ENCODE measurements at places on chromosomes 5 and 9. TPM values are rescaled to one million over a fixed set of nuclear protein-coding genes. Genes with fewer than 3 reads are reported as not detected.

DNA sequence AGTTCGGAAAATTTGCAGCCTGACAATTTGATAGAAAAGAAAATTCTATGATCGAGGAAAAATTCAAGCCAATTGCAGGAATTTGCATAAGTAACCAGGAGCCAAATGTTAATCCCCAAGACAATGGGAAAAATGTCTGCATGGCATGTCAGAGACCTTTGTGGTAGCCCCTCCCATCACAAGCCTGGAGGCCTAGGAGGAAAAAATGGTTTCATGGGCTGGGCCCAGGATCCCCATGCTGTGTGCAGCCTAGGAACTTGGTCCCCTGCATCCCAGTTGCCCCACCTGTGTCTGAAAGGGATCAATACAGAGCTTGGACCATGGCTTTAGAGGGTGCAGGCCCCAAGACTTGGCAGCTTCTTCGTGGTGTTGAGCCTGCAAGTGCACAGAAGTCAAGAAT, 1847.9 kb upstream of the ACO1 start:
- no peak overlapping the region for H3K27ac ChIP-seq
- H3K36me3 ChIP-seq = no peaks in the 10 kb centered on the region
- no peaks in the 10 kb centered on the region for H3K4me1 ChIP-seq
- no peaks in the 10 kb centered on the region for H3K27me3 ChIP-seq

GRCh38 chr9:22331533-22331932, 115.1 kb upstream of the DMRTA1 start:
- no peak overlapping the region for H3K27ac ChIP-seq
- H3K36me3 ChIP-seq = no peaks in the 10 kb centered on the region
- H3K27me3 ChIP-seq = no peaks in the 10 kb centered on the region
- no peaks in the 10 kb centered on the region for H3K4me1 ChIP-seq
- DNase-seq = no peak

- no peak overlapping the region for H3K27ac ChIP-seq
- DNase-seq = no peak
- no peaks in the 10 kb centered on the region for H3K4me1 ChIP-seq
- H3K36me3 ChIP-seq = no peaks in the 10 kb centered on the region
- H3K27me3 ChIP-seq = no peaks in the 10 kb centered on the region
Measured at GRCh38 chr9:118330191-118330986, 626.2 kb downstream of the TLR4 start.

GRCh38 chr9:93254061-93254481, 70.1 kb downstream of the WNK2 start:
- H3K4me1 ChIP-seq = no peaks in the 10 kb centered on the region
- H3K36me3 ChIP-seq = no peaks in the 10 kb centered on the region
- DNase-seq = no peak
- H3K27me3 ChIP-seq = no peaks in the 10 kb centered on the region

DNA sequence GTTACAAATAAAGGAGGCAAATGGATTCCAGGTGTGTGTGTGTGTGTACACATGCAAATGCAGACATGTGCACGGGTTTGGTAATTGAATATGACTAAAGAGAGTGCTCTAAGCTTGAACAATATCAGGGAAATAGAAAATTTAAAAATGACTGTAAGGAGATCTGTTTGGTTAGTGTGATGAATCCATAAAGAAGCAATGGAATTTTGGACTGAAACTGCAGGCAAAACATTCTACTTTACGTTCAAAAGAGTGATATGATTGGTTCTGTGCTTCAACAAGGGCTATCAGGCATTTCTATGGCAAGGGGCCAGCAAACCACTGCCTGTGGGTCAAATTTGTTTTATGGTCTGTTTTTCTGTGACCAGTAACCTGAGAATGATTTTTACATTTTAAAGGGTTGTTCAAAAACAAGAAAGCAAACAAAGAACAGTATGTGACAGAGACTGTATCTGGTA, 332.8 kb upstream of the KLF9 start:
- H3K36me3 ChIP-seq = no peaks in the 10 kb centered on the region
- H3K27ac ChIP-seq = no peak overlapping the region
- no peak overlapping the region for H3K4me3 ChIP-seq
- H3K4me1 ChIP-seq = no peaks in the 10 kb centered on the region

GRCh38 chr5:61811052-61811451, 479.0 kb downstream of the ZSWIM6 start:
- no peak overlapping the region for H3K27ac ChIP-seq
- H3K36me3 ChIP-seq = no peaks in the 10 kb centered on the region
- no peak for DNase-seq
- no peaks in the 10 kb centered on the region for H3K4me1 ChIP-seq

DNA sequence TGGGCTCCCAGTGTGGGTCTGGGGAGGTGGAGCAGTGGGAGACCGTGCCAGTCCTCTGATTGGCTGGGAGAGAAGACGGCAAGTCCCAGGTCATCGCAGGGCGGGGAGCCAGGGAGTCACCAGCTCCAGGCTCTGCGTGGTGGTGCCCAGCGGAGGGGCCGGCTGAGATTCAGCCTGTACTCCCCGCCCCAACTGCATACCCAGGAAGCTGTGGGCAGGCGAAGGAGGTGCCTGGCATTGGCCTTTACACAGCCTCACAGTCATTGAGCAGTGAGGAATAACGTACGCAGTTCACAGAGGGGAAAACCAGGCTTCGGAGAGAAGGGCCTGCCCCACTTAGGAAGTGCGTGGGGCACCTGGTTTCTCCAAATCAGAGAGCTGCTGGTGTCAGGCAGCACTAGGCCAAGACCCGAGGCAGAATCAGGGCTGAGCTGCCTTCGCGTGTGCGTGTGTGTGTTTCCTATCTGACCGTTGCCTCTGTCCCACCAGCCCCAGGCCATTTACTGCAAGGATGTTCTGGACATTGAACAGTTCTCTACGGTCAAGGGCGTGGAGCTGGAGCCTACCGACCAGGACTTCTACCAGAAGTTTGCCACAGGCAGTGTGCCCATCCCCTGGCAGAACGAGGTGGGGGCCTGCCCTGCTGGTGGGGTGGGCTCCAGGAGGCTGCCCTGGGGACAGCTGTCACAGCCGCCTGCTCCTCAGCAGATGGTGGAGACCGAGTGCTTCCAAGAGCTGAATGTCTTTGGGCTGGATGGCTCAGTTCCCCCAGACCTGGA, 6.2 kb upstream of the PRR7 start:
- H3K4me3 ChIP-seq = no peak overlapping the region
- DNase-seq = no peak
- H3K27me3 ChIP-seq = no peaks in the 10 kb centered on the region
- peaks cover 24% of the 10 kb centered on the region for H3K36me3 ChIP-seq

DNA sequence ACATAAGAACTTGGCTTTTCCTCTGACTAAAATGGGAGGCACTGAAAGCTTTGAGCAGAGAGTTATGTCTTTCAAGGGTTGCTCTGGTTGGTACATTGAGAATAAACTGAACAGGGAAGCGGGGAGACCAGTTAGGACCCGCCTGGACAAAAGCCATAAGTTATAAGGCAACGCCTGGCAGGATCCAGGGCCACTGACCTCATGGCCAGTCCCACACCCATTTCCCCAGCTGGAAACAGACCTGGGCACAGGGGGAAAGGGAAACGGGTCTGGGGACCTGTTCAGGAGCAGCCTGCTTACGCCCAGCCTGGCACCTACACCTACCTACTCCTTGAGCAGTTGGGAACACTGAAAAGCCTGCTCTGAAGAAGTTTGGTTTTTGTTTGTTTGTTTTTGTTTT, 1.3 kb downstream of the SPINK4 start:
- H3K4me1 ChIP-seq = peaks cover 4% of the 10 kb centered on the region
- no peak overlapping the region for H3K4me3 ChIP-seq
- H3K36me3 ChIP-seq = no peaks in the 10 kb centered on the region
- no peak for DNase-seq
- H3K27ac ChIP-seq = no peak overlapping the region

DNA sequence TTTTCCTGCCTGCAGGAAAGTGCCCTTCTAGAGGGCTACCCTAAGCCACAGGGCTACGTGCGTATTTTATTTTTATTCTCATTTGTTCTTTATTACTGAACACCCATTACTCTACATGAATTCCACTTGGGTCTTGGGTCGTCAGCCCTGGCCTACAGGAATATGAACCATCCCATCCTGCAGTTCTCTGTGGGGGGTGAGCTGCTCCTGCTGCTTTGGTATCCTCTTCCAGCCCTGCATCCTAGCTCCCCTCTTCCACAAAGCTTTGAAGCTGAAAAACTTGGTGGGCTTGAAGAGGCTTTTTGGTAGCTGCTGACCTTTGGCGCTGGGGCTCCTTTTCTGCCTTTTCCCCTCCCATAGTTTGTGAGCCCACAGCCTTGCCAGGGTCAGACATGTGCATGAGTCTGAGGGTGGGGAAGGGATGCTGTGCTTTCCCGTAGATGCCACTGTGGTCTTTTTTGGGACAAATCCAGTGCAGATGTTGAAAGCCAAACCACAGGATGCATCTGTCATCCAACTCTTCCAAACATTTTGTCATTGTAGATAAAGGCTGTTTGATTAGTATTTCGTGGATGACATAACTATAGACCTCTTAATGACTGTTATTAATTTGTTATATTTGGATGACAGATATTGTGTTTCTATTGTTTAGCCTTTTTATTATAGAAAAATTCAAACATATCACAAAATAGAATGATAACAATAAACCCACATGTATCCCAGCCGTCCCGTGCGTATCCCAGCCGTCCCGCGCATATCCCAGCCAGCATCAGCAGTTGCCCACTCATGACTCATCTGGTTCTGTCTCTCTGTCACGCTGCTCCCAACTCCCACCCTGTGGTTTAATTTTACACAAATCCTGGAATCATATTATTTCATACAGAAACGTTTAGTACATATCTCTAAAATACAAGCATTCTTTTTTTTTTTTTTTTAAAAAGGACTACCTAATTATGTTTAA, 43.9 kb downstream of the SLC46A2 start:
- DNase-seq = peak; percentile 77
- peaks cover 6% of the 10 kb centered on the region for H3K36me3 ChIP-seq
- no peak overlapping the region for H3K27ac ChIP-seq
- H3K4me3 ChIP-seq = no peak overlapping the region
- H3K4me1 ChIP-seq = peaks cover 6% of the 10 kb centered on the region

GRCh38 chr5:133947431-133947841, 21.0 kb downstream of the C5orf15 start:
- 0 out of 2 replicates have a peak, but pooled peaks cover 2% of the 10 kb centered on the region for H3K4me1 ChIP-seq
- H3K36me3 ChIP-seq = no peaks in the 10 kb centered on the region
- no peak overlapping the region for H3K27ac ChIP-seq
- peak; percentile 73 for DNase-seq
- H3K4me3 ChIP-seq = no peak overlapping the region

- no peak overlapping the region for H3K27ac ChIP-seq
- no peaks in the 10 kb centered on the region for H3K4me1 ChIP-seq
- H3K27me3 ChIP-seq = no peaks in the 10 kb centered on the region
- no peaks in the 10 kb centered on the region for H3K36me3 ChIP-seq
Measured at GRCh38 chr5:52497133-52497693, 290.5 kb upstream of the ITGA1 start.

- peak overlapping the region; percentile 97 for H3K27ac ChIP-seq
- no peaks in the 10 kb centered on the region for H3K36me3 ChIP-seq
- no peaks in the 10 kb centered on the region for H3K27me3 ChIP-seq
- H3K4me3 ChIP-seq = no peak overlapping the region
- peaks cover 3% of the 10 kb centered on the region for H3K4me1 ChIP-seq
Measured at GRCh38 chr5:53378590-53379247, 101.7 kb upstream of the FST start.

DNA sequence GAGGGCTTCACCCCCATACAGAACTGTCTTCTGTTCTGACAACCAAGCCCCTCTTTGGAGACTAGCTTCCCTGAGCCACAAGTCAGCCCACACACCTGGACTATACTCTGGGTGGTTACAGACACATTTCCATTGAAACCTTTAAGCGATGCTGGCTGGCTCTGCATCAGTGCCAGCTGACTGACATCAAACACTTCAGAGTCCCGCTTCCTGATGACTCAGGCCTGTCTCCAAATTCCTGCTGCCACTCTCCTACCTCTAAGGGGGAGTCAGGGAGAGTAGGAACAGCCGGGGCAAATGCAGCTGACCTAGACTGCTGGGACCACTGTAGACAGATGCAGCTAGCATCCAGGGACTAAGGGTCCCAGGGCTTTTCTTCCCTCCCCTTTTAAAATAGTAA, 59.4 kb downstream of the SIL1 start:
- H3K27me3 ChIP-seq = no peaks in the 10 kb centered on the region
- H3K27ac ChIP-seq = no peak overlapping the region
- H3K4me3 ChIP-seq = no peak overlapping the region
- H3K4me1 ChIP-seq = peaks cover 18% of the 10 kb centered on the region
- DNase-seq = peak; percentile 56

DNA sequence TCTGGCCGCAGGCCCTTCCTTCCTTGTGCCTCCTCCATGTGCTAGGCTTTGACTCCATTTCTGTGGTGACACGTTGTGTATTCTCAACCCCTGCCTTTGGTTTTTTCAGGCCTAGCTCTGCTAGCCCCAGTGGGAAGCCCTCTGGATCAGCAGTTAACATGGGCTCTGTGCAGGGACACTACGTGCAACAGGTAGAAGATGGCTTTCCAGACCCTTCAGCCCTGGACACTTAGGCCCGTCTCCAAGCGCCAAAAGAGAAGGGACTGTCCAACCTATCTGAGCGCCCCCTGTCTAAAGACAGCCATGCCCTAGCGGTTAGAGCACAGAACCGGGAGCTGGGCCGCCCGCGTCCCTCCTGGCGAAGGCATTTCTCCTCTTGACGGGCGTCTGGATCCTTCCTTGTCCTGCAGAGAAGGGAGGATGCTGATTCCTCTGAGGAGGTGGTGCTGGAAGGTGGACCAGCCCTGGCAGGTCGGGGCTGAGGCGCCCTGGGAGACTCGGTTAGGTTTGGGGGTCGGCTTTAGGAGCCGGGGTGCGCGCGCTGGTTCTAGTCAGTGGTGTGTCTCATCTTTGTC, 8.3 kb upstream of the POMT1 start:
- no peaks in the 10 kb centered on the region for H3K4me1 ChIP-seq
- H3K27ac ChIP-seq = no peak overlapping the region
- H3K4me3 ChIP-seq = no peak overlapping the region

DNA sequence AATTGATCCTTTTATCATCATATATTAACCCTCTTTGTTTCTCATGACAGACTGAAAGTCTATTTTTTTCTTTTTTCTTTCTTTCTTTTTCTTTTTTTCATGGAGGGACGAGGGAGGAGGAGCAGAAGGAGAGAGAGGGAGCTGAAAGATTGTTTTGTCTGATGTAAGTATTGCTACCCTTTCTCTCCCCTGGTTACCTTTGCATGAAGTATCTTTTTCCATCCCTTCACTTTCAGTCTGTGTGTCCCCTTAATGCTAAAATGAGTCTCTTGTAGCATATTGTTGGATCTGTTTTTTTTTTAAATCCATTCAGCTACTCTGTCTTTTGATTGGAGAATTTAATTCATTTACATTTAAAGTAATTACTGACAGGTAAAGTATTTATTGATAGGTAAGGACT, 27.5 kb upstream of the SERINC5 start:
- DNase-seq = no peak
- no peak overlapping the region for H3K4me3 ChIP-seq
- no peaks in the 10 kb centered on the region for H3K4me1 ChIP-seq
- H3K27me3 ChIP-seq = peaks cover 8% of the 10 kb centered on the region

Gene POU5F2
- 1.1 TPM for total RNA-seq

Gene BARHL1
- total RNA-seq = not detected

Gene EFNA5
- total RNA-seq = 1.6 TPM

Gene PCDHB15
- total RNA-seq = 0.28 TPM

Gene PTPRD
- total RNA-seq = 0.18 TPM

Gene PKD2L2
- not detected for total RNA-seq
